Upper lobe of right lung (tissue), 1 donor: ENCODE measurements at places on chromosomes 13 and 19. TPM values are rescaled to one million over a fixed set of nuclear protein-coding genes. Genes with fewer than 3 reads are reported as not detected.

DNA sequence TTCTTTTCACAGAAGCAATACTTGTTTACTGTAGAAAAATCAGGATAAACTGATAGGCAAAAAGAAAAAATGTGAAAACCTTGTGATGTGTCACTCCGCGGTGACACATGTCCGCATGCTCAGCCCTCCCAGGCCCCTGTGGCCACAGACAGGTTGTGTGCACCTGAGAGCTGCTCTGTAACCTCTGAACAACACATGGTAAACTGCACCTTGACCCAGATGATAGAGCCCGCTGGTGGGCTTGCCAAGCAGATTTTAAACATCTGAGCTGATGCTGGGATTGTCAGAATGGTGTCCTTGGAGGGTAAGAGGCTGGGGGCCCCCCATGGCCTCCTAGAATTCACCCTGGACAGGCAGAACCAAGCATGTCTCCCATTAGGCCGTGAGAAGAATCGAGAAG lies 33.8 kb downstream of the DHRS12 start:
- no peaks in the 10 kb centered on the region for H3K27me3 ChIP-seq
- no peak overlapping the region for H3K4me3 ChIP-seq
- DNase-seq, result no peak
- H3K27ac ChIP-seq, result peak overlapping the region; percentile 24
- H3K36me3 ChIP-seq, result peaks cover 6% of the 10 kb centered on the region

- no peak for DNase-seq
- H3K27me3 ChIP-seq, result no peaks in the 10 kb centered on the region
- H3K36me3 ChIP-seq, result no peaks in the 10 kb centered on the region
- H3K4me3 ChIP-seq, result no peak overlapping the region
- peaks cover 6% of the 10 kb centered on the region for H3K4me1 ChIP-seq
- no peak overlapping the region for H3K27ac ChIP-seq
Observed at GRCh38 chr13:110822669-110822945, 92.3 kb downstream of the ANKRD10 start.

Gene FPR3
- total RNA-seq, result 41.0 TPM

Gene SOHLH2
- total RNA-seq, result not detected

Gene ZNF582
- total RNA-seq, result 4.2 TPM

DNA sequence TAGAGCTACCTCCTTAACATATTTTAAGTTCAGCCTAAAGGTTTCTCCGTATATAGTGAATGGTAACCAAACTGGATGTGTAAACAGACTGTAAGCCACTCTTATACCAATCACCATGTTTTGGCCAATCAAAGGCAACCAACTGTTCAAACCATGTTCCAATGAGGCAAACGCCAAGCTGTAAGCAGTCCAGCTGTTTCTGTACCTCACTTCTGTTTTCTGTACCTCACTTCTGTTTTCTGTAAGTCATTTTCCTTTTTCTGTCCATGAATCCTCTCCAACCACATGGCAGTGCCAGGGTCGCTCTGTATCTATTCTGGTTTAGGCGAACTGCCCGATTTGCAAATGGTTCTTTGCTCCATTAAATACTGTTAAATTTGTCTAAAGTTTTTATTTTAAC lies 24.4 kb downstream of the COMMD6 start:
- no peaks in the 10 kb centered on the region for H3K27me3 ChIP-seq
- H3K36me3 ChIP-seq, result no peaks in the 10 kb centered on the region
- no peaks in the 10 kb centered on the region for H3K4me1 ChIP-seq
- H3K4me3 ChIP-seq, result no peak overlapping the region

Gene MBD3L2
- total RNA-seq, result not detected

Gene KIR2DL3
- not detected for total RNA-seq

Gene CATSPERD
- not detected for total RNA-seq

- no peaks in the 10 kb centered on the region for H3K36me3 ChIP-seq
- H3K4me3 ChIP-seq, result peak within 1 kb of the TSS; percentile 58
- H3K27ac ChIP-seq, result peak within 1 kb of the TSS; percentile 58
- peak; percentile 72 for DNase-seq
- peaks cover 11% of the 10 kb centered on the region for H3K4me1 ChIP-seq
Observed at GRCh38 chr13:20702915-20703779, at the start of gene IL17D. TSS of gene IL17D (plus strand) at chr13:20703699. CDS start at chr13:20704002, 303 bp downstream.

DNA sequence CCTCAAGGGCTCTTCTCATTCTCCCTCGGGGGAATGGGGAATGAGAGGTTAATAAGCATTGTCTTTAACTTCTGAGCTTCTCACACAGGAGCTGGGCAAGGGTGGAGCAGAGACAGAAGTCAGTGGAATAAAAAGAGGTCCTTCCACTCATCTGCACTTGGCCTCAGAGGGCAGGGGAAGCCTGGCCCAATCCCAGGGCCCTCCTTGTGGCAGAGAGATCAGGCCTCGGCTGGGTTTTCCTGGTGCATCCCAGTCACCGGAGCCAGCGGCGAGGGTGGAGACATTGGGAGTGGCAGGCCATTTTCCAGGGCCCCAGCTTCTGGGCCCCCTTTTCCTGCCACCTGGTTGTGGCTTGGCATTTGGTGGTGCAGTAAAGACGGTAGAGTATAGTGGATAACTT lies 10.6 kb downstream of the CALM3 start:
- peaks cover 34% of the 10 kb centered on the region for H3K36me3 ChIP-seq
- H3K27me3 ChIP-seq, result no peaks in the 10 kb centered on the region
- peak; percentile 54 for DNase-seq

Gene TLE6
- 6.7 TPM for total RNA-seq

Gene SLITRK6
- total RNA-seq, result 0.78 TPM
